ENCODE measurements at places on chromosomes 16 and 17.
A peak's percentile ranks its signal among the peaks of the same experiment; 100 is the strongest.

GRCh38 chr16:13377143-13377542 is 475.7 kb downstream of the SHISA9 start:
- no peak for DNase-seq

- DNase-seq: no peak
Observed at GRCh38 chr17:4485676-4486646, 12.7 kb upstream of the SPNS2 start.

DNA sequence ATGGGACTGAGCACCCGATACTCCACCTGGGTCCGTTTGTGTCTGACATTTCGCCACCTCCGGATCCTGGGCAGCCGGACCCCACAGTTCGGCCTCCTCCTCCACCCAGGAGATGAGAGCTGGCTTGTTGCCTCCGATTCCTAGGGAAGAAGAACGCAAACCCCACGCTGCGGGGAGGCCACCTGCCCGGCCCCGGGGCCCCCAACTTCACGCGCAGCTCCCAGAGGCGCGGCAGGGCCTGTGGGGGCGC is 542 bp downstream of the ZNF764 start:
- no peak for DNase-seq

DNA sequence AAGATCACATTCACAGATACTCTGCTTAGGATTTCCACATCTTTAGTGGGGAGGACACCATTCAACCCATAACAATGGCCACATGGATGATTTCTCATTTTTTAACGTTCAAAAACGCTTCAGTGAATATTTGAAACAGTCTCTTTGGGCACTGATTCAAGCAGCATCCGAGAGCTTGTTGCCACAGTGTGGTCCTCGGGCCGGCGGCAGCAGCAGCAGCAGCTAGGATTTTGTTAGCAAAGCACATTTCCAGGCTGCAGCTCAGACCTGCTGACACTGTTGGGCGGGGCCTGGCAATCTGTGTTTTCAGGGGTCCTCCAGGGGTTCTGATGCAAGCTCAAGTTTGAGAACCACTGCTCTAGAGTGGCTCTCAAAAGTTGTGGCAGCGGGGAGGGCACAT is 27.9 kb upstream of the CMIP start:
- no peak for DNase-seq

- no peak for DNase-seq
Observed at GRCh38 chr17:67386965-67387551, 10.0 kb downstream of the PITPNC1 start.

DNA sequence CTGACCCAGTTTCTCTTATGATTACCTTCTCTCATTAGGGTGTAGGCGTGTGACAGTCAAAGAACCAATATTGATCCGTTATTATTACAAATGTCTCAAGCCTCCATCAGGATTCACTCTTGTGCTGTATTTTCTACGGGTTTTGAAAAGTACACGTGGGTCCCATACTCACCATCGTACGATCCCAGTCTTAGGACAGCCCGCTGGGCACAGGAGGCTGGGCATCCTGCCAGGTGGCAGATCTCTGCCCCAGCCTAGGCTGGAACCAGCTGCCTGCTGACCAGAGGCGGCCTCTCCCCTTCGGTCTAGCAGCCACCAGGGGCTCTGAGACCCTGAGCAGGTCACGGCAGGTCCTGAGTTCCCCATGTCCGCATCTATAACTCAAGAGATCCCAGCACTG is 2.0 kb upstream of the METRNL start:
- DNase-seq: no peak

- peak; percentile 32 for DNase-seq
Observed at GRCh38 chr17:19237389-19238166, 412 bp downstream of the EPN2 start.

DNA sequence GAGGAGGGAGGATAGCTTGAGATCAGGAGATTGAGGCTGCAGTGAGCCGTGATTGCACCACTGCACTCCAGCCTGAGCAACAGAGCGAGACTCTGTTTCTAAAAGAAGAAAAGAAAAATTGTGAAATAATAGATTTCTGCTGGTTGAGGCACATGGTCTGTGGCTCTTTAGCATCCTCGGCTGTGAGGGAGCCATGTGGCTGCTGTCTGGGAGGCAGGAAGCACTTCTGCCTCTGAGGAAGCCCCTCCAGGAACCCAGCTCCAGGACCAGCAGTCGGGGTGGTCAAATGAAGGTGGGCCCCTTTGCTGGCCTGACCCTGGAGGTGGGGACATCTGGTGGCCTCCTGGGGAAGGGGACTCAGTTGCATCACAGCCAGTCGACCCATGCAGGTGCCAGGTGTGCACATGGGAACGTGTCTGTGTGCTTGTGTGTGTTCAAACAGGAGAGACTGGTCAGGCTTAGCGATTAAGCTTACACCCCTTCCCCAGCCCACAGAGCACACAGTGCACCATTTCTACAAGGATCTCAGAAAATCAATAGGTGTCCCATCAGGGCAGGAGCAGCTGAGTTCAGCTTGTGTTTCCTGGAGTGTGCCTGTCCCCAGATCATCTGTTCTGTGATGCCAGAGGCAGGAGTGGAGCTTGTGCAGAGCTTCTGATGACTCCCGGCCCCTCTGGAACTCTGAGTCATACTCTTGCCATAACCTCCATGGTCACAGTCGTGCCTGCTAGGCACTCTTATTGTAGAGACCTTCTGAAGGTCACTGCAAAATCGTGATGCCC is 24.3 kb upstream of the MGAT5B start:
- DNase-seq: no peak

- DNase-seq: no peak
Observed at GRCh38 chr17:32396343-32396742, 46.4 kb downstream of the ZNF207 start.

DNA sequence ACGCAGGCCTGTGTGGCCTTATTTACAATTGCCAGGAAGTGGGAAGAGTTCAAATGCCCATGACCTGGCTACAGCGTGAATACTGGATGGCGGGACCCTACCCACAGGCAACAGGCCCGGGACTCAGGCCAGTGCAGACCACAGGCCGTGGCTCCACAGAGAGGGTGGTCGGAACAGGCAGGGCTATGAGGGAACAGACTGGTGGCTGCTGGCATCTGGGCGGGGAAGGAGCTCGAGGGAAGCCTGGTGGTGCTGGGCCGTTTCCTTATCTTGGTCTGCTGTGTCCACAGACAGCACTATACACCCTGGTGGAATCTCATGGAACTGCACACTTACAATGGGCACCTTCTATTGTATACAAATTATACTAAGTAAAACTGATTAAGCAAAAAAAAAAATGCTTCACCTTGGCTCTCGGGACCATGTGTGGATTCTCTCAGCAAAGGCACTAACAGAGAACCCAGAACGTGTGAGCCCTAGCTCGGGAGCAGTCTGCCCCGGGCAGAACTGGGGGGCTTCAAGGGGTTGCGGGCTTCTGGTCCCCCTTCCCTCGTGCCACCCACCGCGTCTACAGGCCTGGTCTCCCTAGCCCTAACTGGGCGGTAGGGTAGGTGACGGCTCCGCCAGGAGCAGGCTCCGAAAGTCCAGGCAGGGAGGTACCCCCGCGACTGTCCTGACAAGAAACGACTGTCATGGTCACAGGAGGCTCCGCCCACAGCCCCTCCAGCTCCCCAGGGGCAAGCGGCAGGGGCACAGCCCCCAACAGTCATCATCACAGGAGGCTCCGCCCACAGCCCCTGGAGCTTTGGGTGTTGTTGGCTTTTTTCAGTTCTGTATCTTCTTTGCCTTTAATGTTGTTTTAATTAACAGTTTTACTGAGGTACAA is 21.8 kb downstream of the CEP131 start:
- DNase-seq: no peak

GRCh38 chr17:19287651-19288050 is 50.5 kb downstream of the EPN2 start:
- no peak for DNase-seq

DNA sequence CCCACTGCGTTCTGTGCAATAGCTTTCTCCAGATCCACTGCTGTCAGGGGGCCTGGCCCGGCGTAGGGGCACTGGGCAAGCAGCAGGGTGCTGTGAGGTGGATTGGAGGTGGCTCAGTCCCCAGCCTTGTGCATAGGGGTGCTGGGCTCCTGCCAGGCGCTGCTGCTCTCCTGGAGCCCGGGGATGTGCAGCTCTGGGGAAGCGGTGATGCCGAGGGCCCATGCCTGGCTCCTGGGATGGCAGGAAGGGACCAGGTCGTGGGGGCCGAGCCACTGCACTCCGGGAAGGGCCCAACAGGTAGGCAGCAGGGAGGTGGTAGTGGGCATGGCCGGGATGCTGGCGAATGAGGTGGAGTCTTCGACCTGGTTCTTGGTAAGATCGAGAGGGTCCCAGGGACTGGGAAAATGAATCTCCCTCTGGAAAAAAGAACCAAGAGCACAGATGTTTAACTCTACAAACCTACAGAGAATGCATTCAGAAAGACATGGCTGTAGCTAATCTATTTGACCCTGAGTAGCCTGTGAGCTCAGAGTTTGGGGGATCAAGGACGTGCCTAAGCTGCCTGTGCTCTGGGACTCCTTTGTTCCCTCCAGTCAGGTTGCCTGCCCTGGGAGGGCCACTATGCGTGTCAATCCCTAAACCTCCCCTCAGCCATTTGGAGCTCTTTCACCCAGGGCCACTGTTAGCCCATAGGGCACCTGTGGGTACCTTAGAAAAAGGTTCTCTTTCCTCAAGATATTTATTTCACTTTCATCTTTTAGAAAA is 6.6 kb upstream of the SUPT4H1 start:
- no peak for DNase-seq

DNA sequence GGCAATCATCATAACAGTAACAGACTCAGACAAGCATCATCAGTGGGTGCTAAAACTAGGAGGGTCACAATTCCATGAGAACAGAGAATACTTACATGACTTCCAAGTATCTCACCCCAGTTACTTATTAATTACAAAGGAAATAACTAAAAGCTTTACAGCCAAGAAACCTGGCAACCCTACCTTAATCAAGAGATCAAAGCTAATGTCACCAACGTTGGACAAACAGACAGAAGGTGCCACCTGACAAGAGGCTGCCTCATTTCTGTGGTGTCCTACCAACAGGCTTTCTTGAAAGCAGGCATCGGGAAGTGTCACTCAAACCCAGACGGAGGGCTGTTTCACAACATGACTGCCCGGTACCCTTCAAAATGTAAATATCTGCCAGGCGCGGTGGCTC is 84.6 kb downstream of the RMI2 start:
- no peak for DNase-seq
